ENCODE measurements at places on chromosomes 2 and 18. TPM values are rescaled to one million over a fixed set of nuclear protein-coding genes. Genes with fewer than 3 reads are reported as not detected.

- no peaks in the 10 kb centered on the region for H3K27me3 ChIP-seq
- H3K4me3 ChIP-seq = peak overlapping the region; percentile 33
- DNase-seq = no peak
- no peaks in the 10 kb centered on the region for H3K36me3 ChIP-seq
- peak overlapping the region; percentile 71 for H3K27ac ChIP-seq
- H3K4me1 ChIP-seq = peaks cover 33% of the 10 kb centered on the region
These were observed 366.3 kb downstream of the NYAP2 start for GRCh38 chr2:225765820-225766219.

DNA sequence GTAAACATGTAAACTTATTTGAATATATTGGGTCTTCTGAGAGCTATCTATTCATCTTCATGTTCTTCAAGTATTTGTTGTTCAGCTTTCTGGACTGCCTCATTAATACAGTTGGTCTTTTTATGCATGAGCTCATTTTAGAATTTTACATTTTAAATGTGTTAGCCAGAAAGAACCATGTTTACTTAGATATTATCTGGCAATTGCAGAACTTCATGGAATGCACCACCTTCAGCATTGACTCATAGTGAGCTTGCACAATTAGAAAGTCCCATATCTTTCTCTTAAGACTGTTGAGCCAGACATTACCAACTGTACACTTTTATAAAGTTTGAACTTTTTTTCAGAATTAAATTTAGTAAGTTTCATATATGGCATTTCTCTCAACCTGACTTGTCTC lies 536.7 kb downstream of the RIT2 start:
- H3K27ac ChIP-seq = no peak overlapping the region
- no peaks in the 10 kb centered on the region for H3K36me3 ChIP-seq
- no peak for DNase-seq

DNA sequence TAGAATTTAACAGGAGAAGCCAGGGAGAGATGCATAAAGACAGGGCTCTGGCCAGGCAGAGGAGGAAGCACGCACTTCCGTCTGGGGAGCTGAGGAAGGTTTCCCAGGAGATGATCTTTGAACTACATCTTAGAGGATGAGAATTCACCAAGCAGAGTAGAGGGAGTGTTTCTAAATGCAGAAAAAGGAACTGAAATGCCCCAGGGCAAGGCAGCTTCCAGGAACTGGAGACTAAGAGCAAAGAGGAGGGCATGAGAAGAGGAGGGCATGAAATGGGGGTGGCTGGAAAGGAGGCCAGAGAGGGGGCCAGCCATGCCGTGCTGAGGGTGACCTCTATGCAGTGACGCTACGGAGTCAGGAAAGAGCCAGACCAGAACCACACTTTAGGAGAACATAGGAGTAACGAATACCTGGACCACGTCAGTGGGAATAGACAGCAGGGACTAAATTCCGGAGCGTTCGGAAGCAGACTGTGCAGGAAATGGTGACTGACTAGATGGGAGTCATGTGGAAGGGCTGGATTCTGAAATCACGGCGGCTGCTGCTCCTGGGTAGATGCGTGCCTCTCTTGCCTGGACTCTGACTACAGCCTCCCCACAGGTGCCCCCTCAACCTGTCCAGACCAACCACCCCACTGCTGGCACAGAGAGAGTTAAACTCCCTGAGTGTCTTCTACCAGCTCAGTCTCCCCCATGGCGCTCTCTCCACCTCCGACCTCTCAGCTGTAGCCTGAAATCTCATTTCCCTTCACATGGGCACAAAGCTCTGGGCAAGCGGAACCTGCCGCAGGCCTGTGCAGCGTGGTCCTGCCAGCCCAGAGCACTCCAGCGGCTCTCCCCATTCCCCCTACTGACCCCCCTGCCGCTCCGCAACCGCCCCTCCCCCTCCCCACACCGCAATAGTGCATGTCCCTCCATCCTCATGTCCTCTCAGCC lies 87.0 kb upstream of the RTN4 start:
- H3K4me1 ChIP-seq = peaks cover 9% of the 10 kb centered on the region
- H3K27ac ChIP-seq = no peak overlapping the region
- H3K4me3 ChIP-seq = no peak overlapping the region
- H3K27me3 ChIP-seq = no peaks in the 10 kb centered on the region

GRCh38 chr2:189837326-189837725 lies 53.1 kb downstream of the PMS1 start:
- H3K27ac ChIP-seq = no peak overlapping the region
- peaks cover 15% of the 10 kb centered on the region for H3K4me1 ChIP-seq
- H3K27me3 ChIP-seq = no peaks in the 10 kb centered on the region
- H3K36me3 ChIP-seq = no peaks in the 10 kb centered on the region
- no peak overlapping the region for H3K4me3 ChIP-seq

GRCh38 chr2:134782792-134783191 lies 55.6 kb upstream of the ACMSD start:
- DNase-seq = no peak
- H3K4me1 ChIP-seq = no peaks in the 10 kb centered on the region
- H3K27me3 ChIP-seq = no peaks in the 10 kb centered on the region
- H3K27ac ChIP-seq = no peak overlapping the region
- H3K36me3 ChIP-seq = no peaks in the 10 kb centered on the region
- no peak overlapping the region for H3K4me3 ChIP-seq

- peaks cover 42% of the 10 kb centered on the region for H3K4me1 ChIP-seq
- no peaks in the 10 kb centered on the region for H3K27me3 ChIP-seq
- H3K27ac ChIP-seq = peak overlapping the region; percentile 76
- no peaks in the 10 kb centered on the region for H3K36me3 ChIP-seq
- H3K4me3 ChIP-seq = peak overlapping the region; percentile 10
- no peak for DNase-seq
These were observed 18.7 kb upstream of the ADAM17 start for GRCh38 chr2:9574331-9574730.

- H3K4me3 ChIP-seq = no peak overlapping the region
- H3K27me3 ChIP-seq = no peaks in the 10 kb centered on the region
- no peaks in the 10 kb centered on the region for H3K36me3 ChIP-seq
- peaks cover 25% of the 10 kb centered on the region for H3K4me1 ChIP-seq
- H3K27ac ChIP-seq = no peak overlapping the region
These were observed 34.0 kb downstream of the YWHAQ start for GRCh38 chr2:9596621-9597311.

GRCh38 chr2:232829988-232830387 lies 40.1 kb upstream of the SNORC start:
- no peak overlapping the region for H3K27ac ChIP-seq
- DNase-seq = no peak
- H3K4me3 ChIP-seq = no peak overlapping the region
- H3K4me1 ChIP-seq = no peaks in the 10 kb centered on the region
- peaks cover 38% of the 10 kb centered on the region for H3K36me3 ChIP-seq

DNA sequence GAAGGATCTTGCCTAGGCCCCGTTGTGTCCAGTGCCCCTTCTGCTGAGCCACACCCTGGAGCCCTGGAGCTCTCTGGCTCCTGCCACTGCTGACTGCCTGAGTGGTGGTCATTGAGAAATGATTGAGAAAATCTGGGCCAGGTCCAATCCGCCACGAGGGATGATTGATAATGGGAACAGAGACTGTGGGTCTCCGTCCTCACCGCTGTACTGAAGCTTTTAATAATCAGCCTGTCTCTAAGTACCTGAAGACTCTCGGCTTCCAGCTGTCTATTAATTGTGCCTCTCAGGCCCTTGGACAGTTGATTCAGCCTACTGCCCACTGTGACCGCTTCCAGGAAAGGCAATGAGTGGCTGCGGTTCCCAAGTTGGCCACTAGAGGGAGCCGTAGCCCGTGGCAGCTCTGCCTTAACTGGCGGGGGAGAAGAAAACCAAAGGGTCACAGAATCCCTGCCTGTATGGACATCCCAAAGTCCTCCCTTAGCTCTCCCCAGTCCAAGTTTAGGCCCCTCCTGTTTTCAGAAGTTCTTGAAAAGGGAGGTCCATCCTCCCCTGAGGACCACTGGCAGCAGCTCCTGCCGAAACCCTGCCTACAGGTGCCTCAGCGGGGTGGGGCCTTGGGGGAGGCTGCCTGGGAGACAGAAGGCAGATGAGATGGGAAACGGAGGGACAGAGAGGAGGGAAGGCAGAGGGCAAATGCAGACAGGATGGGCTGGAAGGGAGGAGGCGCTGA lies 213.6 kb downstream of the TNS1 start:
- H3K36me3 ChIP-seq = peaks cover 24% of the 10 kb centered on the region
- H3K4me1 ChIP-seq = no peaks in the 10 kb centered on the region
- no peaks in the 10 kb centered on the region for H3K27me3 ChIP-seq
- DNase-seq = no peak

DNA sequence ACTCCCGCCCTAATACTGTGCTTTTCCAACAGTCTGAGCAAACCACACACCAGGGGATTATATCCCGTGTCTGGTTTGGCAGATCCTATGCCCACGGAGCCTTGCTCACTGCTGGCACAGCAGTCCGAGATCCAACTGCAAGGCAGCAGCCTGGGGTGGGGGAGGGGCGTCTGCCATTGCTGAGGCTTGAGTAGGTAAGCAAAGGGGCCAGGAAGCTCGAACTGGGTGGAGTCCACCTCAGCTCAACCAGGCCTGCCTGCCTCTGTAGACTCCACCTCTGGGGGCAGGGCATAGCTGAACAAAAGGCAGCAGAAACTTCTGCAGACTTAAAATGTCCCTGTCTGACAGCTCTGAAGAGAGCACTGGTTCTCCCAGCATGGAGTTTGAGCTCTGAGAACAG lies 44.2 kb downstream of the LNPK start:
- no peak overlapping the region for H3K4me3 ChIP-seq
- H3K27me3 ChIP-seq = no peaks in the 10 kb centered on the region
- DNase-seq = no peak
- peaks cover 9% of the 10 kb centered on the region for H3K36me3 ChIP-seq
- H3K27ac ChIP-seq = no peak overlapping the region
- H3K4me1 ChIP-seq = no peaks in the 10 kb centered on the region

DNA sequence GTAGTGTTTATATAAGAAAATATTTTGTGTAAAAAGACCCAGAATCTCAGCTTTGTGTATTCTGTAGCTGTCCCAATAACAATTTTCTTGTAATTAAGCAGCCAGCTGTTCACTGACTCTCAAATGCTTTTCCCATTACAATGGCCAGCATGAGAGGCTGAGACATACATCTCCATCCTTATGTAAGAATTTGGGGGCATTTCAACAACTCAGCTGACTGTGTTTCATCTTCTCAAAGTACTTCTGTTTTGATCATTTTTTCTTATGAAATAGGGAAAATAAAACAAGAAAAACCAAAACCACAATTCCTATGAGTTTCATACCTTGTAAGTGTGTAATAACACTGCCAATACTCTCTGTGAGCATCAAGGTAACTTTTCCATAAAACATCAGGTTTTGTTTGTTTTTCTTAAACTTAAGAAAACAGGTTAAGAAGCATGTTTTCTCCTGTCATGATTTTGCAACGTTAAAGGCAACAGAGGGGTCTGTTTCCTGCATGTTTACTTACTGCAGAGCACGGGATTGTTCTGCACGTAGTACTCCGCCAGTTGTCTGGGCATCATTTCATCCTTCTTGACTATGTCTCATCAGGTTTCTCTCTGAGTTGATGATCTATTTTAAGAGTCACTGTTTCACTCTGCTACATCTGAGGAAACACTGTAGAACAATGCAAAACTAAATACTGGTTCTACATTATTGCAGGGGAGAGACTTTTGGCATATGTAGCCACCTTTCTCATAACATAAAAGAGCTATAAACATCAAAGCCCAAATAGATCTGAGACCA lies 62.9 kb upstream of the CYRIA start:
- DNase-seq = no peak
- no peaks in the 10 kb centered on the region for H3K36me3 ChIP-seq

DNA sequence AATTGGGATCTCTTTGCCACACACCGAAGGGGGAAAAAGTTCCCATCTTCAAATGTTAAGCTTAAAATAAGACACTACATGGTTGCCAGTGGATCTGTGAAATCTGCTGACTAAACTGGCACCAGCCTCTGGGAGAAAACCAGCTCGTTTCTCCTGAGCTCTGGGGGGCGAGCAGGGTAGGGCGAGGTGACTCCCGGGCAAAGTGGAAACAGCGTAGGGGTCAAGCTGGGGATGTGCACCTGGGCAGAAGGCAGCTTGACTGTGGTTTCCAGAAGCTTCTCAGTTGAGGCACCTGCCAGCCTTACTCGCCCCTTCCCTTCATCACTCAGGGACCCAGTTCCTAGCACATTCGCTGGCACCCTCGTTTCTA lies 62.8 kb downstream of the SFXN5 start:
- H3K4me3 ChIP-seq = no peak overlapping the region
- no peaks in the 10 kb centered on the region for H3K27me3 ChIP-seq
- DNase-seq = no peak
- H3K27ac ChIP-seq = no peak overlapping the region
- H3K4me1 ChIP-seq = peaks cover 9% of the 10 kb centered on the region

- no peaks in the 10 kb centered on the region for H3K27me3 ChIP-seq
- no peak overlapping the region for H3K27ac ChIP-seq
- no peak for DNase-seq
- H3K4me3 ChIP-seq = no peak overlapping the region
- H3K4me1 ChIP-seq = no peaks in the 10 kb centered on the region
These were observed 77.4 kb downstream of the ABCA12 start for GRCh38 chr2:215060861-215061536.

GRCh38 chr2:234066587-234066986 lies 16.1 kb downstream of the SPP2 start:
- H3K27ac ChIP-seq = no peak overlapping the region
- no peak for DNase-seq
- H3K4me3 ChIP-seq = no peak overlapping the region
- H3K4me1 ChIP-seq = no peaks in the 10 kb centered on the region
- H3K27me3 ChIP-seq = no peaks in the 10 kb centered on the region

DNA sequence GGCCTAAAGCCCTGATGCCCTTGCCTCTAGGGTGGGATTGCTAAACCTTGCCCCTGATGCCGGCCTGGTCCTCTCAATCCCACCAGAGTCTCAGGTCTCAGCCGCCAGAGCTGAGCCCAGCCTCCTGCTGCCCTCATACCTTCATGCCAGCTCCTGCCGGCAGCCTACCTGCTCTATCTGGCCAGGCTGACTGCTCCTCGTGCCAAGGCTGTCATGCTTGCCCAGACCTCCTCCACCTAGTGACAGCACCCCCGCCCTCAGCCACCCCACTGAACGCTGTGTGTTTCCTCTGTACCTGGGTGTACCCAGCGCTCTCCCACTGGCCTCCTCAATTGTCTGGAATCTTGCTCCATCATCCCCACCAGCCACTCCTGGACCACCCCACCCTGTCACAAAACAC lies 120.1 kb downstream of the CACNB4 start:
- no peak overlapping the region for H3K4me3 ChIP-seq
- no peak for DNase-seq
- H3K4me1 ChIP-seq = no peaks in the 10 kb centered on the region
- H3K36me3 ChIP-seq = no peaks in the 10 kb centered on the region
- H3K27ac ChIP-seq = no peak overlapping the region

GRCh38 chr18:60485201-60485600 lies 112.6 kb upstream of the MC4R start:
- no peak overlapping the region for H3K4me3 ChIP-seq
- no peak overlapping the region for H3K27ac ChIP-seq
- no peaks in the 10 kb centered on the region for H3K36me3 ChIP-seq
- no peaks in the 10 kb centered on the region for H3K4me1 ChIP-seq
- no peak for DNase-seq

- H3K36me3 ChIP-seq = no peaks in the 10 kb centered on the region
- H3K27ac ChIP-seq = no peak overlapping the region
- peaks cover 27% of the 10 kb centered on the region for H3K4me1 ChIP-seq
- H3K27me3 ChIP-seq = no peaks in the 10 kb centered on the region
These were observed 3.4 kb downstream of the FZD7 start for GRCh38 chr2:202037086-202037485.

The ANKRD62 gene
- not detected for total RNA-seq

The CHRND gene
- total RNA-seq = not detected

The ASXL2 gene
- 14.5 TPM for total RNA-seq

The ITM2C gene
- total RNA-seq = 70.6 TPM

The ANKRD30B gene
- total RNA-seq = not detected

The PAX8 gene
- total RNA-seq = 10.3 TPM

The MPHOSPH10 gene
- 37.0 TPM for total RNA-seq

The CRYGC gene
- not detected for total RNA-seq

The UGT1A8 gene
- not detected for total RNA-seq

The ALLC gene
- total RNA-seq = not detected

The HOXD13 gene
- not detected for total RNA-seq
